ENCODE measurements at places on chromosomes 16 and 17.

DNA sequence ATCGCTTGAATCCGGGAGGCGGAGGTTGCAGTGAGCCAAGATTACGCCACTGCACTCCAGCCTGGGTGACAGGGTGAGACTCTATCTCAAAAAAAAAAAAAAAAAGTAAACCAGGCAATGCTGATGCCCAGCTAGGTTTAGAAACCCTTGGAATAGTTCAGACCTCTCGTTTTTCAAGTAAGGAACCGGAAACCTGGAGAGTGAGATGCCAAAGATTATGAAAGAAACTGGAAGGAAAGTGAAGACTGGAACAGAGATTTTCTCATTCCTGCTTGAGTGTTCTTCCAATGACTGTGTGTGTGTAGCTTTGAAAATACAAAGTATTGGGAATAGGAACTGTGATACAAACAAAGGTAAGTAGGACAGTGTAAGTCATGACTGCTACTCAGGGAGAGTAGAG is 35.7 kb downstream of the MYH3 start:
- DNase-seq = no peak

GRCh38 chr16:68784226-68784625 is 47.1 kb downstream of the CDH1 start:
- DNase-seq = no peak

GRCh38 chr17:81526662-81527571 is 1.3 kb upstream of the FSCN2 start:
- no peak for DNase-seq

- no peak for DNase-seq
These were observed 684 bp upstream of the PITPNM3 start for GRCh38 chr17:6557040-6557438.

DNA sequence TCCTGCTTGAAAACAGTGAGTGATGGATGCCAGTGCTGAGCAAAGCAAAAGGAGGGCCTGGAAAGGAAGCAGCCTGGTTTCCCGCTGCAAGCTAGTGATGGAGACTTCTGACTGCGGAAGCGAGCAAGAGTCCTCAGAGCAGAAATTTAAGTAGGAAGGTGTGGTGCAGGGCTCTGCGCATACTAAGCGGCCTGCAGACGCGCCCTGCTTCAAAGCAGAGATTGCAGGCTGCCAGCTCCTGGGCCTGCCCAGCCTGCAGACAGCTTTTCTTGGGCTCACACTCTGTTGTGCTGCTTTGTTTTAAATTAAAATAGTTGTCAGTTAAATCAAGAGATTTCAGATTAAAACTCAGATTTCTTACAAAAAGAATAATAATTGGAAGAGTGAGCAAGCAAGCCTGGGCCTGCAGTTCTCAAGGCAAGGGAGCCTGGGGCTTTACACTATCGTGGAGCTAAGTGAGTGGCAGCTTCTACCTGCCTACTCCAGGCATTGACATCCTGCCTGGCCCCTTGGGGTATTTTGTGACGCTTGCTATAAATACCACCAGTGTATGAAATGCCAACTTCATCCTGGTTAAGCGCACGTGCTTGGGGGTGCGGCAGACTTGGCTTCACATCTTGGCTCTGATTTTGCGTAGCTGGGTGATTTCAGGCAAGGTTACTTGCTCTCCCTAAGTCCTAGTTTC is 237.3 kb downstream of the XYLT1 start:
- DNase-seq = no peak

DNA sequence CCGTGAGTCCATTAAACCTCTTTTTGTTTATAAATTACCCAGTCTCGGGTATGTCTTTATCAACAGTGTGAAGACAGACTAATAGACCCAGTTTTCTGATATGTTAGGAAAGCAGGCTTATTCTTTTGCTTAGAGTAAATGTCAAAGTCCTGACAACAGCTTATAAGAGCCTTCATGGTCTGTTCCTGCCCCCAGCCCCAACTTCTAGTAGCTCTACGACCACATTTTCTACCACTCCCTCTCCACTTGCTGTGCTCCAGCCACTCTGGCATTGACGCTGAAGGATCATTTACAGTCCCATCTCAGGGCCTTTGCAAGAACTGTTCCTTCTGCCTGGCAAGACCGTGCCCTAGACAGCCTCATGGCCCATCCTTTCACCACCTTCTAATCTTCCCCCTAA is 104.6 kb upstream of the GPR139 start:
- no peak for DNase-seq

- no peak for DNase-seq
These were observed 3.1 kb upstream of the TNFSF13 start for GRCh38 chr17:7555320-7555948.

DNA sequence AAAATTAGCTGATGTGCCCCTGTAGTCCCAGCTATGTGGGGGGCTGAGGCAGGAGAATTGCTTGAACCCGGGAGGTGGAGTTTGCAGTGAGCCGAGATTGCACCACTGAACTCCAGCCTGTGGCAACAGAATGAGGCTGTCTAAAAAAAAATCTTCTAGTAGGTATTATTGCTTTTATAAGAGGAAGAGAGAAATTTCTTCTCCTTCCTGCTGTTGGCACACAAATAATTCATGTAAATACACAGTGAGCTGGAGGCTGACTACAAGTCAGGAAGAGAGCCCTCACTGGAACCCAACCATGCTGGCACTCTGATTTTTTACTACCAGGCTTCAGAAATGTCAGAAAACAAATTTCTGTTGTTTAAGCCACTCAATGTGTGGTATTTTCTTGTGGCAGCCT is 6.7 kb downstream of the PRDM7 start:
- DNase-seq = no peak

DNA sequence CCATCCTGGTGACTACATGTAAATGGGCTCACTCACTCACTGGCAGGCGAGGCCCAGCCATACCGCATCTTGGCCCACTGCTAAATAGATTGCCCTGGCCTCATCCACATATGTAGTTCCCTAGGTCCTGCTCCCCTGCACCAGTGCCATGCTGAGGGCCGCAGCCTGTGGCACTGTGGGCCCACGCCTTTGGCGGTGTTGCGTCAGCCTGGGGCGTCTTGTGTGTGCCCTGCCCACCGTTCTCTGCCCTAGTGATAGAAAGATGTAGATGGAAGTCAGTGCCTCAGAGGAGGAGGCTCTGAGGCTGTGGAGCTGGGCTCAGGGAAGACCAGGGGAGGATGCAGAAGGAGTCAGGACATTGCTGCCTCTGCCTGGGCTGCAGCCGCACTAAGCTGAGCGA is 18.9 kb downstream of the C17orf75 start:
- no peak for DNase-seq

DNA sequence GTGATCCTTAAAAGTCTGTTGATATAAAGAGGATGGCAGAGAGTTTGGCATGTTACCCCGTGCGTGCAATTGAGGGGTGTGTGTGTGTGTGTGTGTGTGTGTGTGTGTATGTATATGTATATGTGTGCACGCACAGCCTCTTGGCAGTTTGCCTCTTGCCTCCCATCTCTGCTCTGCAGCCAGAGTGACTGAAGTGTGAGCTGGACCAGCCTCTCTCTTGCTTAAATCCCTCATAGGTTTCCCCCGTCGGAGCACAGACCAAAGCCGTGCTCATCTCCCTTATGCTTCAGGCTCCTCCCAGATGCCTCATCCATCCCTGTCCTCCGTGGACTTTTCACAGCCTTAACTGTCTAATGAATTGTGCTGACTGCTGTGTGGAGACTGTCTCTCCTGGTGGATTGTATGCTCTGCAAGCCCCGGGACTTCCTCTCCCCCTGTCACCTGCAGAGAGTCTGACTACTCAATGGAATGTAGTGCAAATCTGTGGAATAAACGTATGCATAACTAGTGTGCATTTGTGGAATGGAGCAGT is 413.5 kb downstream of the CPPED1 start:
- no peak for DNase-seq

- DNase-seq = peak; percentile 19
These were observed 14.6 kb upstream of the MED9 start for GRCh38 chr17:17462048-17462824.

DNA sequence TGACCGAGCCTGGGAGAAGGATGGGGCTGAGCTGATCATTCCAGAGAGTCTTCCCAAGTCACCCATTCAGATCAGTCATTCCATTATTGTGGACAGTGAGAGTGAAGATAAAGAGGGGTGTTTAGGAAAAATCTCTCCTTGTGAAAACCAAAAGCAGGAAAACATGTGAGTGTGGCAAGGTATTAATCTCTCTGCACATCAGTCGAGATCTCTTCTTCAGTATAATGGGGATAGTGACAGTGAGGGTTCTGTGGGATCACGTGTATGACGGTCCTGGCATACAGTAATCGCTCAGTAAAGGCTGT is 35.4 kb downstream of the CHD9 start:
- DNase-seq = no peak

DNA sequence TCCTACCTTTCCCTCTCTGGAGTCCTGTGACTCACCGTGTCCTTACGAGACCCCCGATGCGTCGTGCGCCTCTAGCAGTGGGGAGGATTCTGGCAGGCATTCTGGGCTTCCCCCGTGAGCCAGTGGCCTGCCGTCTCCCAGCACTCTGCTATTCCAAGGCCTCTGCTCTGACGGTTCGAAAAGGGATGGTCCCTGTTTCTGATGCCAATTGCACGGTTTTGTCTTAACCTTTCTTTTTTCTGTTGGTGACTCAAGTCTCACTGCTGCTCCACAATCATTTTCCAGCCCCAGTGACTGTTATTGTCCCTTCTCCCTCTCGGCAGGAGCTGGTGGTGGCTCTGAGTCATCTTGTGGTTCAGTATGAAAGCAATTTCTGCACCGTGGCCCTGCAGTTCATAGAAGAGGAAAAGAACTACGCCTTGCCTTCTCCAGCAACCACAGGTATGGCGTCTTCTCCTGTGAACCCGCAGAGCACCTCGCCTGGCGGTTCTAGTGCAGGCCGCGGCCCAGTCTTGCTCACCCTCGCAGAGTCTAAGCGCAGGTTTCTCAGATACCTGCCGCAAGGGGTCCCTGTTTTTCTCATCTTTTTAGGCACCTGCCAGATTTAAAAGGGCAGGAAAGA is 100.1 kb upstream of the CHMP6 start:
- peak; percentile 73 for DNase-seq

- no peak for DNase-seq
These were observed 8.2 kb downstream of the ZNF19 start for GRCh38 chr16:71480956-71481355.

DNA sequence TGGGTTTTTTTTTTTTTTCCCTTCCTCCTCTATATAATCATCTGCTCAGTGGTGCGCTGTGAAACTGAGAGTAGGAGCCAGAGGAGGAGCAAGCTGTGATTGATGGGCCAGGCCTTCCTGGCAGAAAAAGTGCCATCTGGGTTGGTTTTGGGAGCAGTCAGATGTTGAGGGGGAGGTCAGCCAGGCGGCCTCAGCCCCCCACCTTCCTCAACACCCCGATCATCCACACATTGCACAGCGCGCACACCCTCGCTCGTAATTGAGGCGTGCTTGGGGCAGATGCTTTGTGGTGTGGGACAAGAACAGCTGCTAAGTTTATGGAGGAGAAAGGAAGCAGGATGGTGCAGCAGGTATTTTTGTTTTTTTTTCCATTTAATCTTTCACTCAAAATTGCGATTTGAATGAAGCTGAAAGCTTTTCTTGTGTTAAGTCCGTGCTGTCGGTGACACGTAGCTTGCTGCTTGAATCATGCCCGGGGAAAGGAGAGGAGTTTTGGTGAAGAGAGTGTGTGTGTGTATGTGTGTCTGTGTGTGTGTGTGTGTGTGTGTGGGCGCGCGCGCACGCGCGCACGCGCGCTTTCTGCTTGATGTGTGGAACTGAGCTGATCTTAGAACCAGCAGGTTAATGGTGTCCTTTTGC is 177.4 kb downstream of the RBFOX1 start:
- no peak for DNase-seq

- DNase-seq = no peak
These were observed 7.9 kb downstream of the SOCS1 start for GRCh38 chr16:11248133-11248532.

- no peak for DNase-seq
These were observed 34.6 kb downstream of the NME2 start for GRCh38 chr17:51200846-51201245.

- DNase-seq = no peak
These were observed 1.3 kb downstream of the METTL23 start for GRCh38 chr17:76727745-76728456.

- no peak for DNase-seq
These were observed 9.5 kb upstream of the B4GALNT2 start for GRCh38 chr17:49123061-49123460.

DNA sequence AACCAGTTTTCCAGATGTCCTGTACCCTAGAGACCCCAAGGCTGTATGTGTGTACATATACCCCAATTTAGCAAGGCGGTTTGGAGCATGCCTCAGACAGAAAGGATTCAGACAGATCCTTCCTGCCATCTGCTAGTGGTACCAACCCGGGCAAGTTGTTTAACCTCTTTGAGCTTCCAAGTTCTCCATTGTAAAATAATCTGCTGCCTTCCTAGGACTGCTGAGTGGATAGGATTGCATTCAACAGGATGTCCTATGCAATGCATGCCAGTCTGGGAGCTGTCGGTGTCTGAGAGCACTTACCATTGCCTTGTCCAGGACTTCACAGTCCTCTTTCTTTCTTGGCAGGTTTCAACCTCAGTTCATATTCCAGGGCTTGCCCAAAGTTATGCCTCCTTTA is 1.9 kb downstream of the CDH13 start:
- no peak for DNase-seq

GRCh38 chr17:60091908-60092331 is 13.2 kb upstream of the HEATR6 start:
- DNase-seq = no peak

DNA sequence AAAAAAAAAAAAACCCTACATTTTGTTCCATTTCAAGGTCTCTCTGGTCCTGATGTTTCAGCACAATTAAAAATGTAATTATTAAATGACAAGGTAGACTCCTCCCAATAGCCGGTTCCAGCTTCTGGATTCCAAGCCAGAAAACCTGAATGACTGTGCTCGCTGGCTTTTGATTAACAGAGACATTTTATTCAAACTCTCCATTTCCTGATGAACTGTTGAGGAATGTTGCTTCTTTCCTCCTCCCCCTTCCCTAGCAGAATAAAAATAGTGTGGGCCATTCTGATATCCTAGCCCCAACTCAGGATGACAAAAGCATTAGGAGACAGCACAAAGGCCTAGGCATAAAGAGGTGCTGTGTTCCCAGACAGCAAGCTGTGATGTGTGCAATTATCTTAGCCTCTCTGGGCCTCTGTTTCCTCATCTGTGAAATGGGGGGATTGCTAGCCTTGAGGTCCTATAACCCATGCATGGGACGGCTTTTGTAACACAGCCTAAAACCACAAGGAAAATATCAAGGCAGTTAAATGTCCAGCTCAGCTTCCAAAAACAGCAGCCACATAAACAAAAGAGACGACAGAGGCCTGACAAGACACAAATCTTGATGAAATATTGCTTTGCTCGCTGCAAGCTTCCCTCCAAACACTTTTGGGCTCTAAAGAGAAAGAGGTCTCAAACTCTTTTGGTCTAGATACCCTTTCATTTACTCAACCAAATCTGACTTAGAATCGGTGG is 127.2 kb upstream of the RCVRN start:
- no peak for DNase-seq

GRCh38 chr16:1546430-1546829 is 13.0 kb downstream of the TMEM204 start:
- no peak for DNase-seq

- DNase-seq = peak; percentile 46
These were observed 40.5 kb downstream of the MYH3 start for GRCh38 chr17:10616502-10617119.
